ENCODE measurements at places on chromosomes 2 and 18. TPM values are rescaled to one million over a fixed set of nuclear protein-coding genes. Genes with fewer than 3 reads are reported as not detected.

DNA sequence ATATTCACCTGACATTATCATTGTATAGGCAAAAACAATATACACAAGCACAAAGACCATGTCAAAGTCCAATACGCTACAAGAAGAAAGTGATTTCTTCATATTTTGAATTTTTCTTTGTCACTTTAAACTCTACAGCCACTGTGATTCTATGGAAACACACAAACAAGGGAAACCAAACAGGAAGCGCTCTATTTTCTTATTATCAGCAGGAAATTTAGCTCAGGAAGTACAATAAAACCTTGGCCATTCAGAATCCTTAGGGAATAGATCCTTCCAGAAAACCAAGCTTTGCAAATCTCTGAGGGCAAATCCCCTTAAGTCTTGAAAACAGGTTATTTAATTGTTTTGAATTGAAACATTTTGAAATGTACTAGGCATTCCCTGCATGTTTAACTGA is 336.2 kb downstream of the EPHA4 start:
- no peak overlapping the region for H3K4me3 ChIP-seq
- no peak overlapping the region for H3K27ac ChIP-seq
- no peaks in the 10 kb centered on the region for H3K36me3 ChIP-seq
- H3K4me1 ChIP-seq: no peaks in the 10 kb centered on the region
- no peak for DNase-seq

- H3K36me3 ChIP-seq: no peaks in the 10 kb centered on the region
- no peaks in the 10 kb centered on the region for H3K27me3 ChIP-seq
- no peak overlapping the region for H3K4me3 ChIP-seq
- DNase-seq: no peak
- H3K27ac ChIP-seq: no peak overlapping the region
- no peaks in the 10 kb centered on the region for H3K4me1 ChIP-seq
Observed at GRCh38 chr2:142693171-142693950, 184.1 kb upstream of the KYNU start.

DNA sequence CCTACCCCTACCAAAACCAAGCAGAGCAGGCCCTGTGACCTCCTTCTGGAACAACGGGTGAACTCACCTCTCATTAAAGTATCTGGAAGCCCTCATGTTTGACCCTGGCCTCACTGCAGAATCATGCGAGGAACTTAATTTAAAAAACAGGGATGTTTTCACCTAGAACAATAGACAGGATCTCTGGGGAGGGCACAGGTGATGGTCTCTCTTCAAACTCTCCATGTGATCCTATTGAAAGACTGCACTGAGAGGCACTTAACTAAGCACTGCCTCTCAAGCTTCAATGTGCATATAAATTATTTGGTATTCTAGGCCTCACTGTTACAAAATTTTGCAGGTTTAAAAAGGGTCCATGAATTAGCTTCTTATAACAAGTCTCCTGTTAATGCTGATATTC is 7.5 kb downstream of the ZNF519 start:
- no peak overlapping the region for H3K4me3 ChIP-seq
- H3K27me3 ChIP-seq: no peaks in the 10 kb centered on the region
- no peak for DNase-seq
- H3K27ac ChIP-seq: no peak overlapping the region
- no peaks in the 10 kb centered on the region for H3K36me3 ChIP-seq
- H3K4me1 ChIP-seq: no peaks in the 10 kb centered on the region

GRCh38 chr2:165105926-165106325 is 97.9 kb downstream of the SCN3A start:
- H3K27me3 ChIP-seq: no peaks in the 10 kb centered on the region
- H3K4me3 ChIP-seq: no peak overlapping the region
- H3K4me1 ChIP-seq: no peaks in the 10 kb centered on the region
- no peaks in the 10 kb centered on the region for H3K36me3 ChIP-seq
- no peak for DNase-seq

GRCh38 chr2:207825978-207826377 is 56.3 kb upstream of the FZD5 start:
- no peaks in the 10 kb centered on the region for H3K36me3 ChIP-seq
- H3K4me3 ChIP-seq: no peak overlapping the region
- DNase-seq: peak; percentile 91
- peaks cover 55% of the 10 kb centered on the region for H3K4me1 ChIP-seq

GRCh38 chr2:46970334-46971288 is 55.0 kb upstream of the MCFD2 start:
- peaks cover 17% of the 10 kb centered on the region for H3K4me1 ChIP-seq
- DNase-seq: peak; percentile 82
- peak overlapping the region; percentile 5 for H3K27ac ChIP-seq
- H3K27me3 ChIP-seq: no peaks in the 10 kb centered on the region

DNA sequence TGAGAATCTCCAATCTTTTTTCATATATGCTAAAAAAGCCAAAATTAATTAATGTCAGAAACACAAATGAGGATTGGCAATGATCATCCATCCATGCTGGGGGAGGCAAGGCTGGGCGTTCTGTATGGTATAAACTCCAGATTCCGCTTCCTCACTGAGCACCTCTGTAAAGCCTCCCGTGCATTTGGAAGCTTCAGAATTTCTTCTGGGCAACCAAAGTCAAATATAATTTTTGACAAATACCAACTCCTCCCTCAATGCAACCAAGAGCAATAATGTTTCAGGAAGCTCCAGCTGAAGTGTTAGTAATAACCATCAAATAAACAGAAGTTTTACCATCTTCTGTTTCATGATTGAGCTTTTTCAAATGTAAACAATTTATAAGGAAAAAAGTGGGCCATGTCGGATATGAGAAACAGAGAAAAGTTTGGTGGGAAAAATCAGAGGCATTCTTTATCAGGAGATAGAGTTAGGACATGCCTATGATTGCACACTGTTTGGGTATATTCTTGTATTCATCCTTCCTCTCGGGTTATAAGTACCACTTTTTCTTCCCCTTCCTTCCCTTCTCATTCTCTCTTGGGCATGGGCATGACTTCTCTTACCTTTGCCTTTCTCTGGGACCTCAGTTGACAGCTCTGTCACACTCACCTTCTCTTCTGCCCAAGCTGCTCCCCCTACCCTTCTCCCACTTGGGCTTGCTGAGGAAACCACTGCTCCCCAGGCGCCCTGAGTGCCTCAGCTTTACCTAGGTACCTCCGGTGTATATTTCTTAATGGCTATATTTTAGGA is 149.5 kb upstream of the ZEB2 start:
- H3K4me1 ChIP-seq: no peaks in the 10 kb centered on the region
- no peaks in the 10 kb centered on the region for H3K27me3 ChIP-seq
- H3K36me3 ChIP-seq: no peaks in the 10 kb centered on the region
- DNase-seq: no peak

DNA sequence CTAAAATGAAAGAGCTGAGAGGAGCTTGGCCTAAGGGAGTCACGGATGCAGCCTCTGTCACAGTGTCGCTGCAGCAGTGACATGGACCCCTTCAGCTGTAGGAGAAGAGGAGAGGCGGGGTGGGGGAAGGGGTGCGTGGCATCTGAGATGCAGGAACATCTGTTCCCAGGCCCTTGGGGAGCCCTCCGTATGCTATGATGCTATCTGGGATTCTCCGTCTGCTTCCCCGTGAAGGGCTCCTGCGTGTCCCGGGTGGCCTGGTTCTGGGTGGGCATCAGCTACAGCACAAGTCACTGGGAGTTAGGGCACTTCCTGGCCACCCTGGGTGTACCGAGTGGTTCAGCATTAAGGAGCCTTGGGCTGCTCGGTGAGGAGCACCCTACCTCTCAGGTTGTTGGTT is 35.6 kb upstream of the B3GNT7 start:
- H3K4me3 ChIP-seq: no peak overlapping the region
- no peaks in the 10 kb centered on the region for H3K36me3 ChIP-seq
- DNase-seq: peak; percentile 33
- no peaks in the 10 kb centered on the region for H3K27me3 ChIP-seq
- H3K27ac ChIP-seq: no peak overlapping the region
- H3K4me1 ChIP-seq: peaks cover 20% of the 10 kb centered on the region

- no peaks in the 10 kb centered on the region for H3K4me1 ChIP-seq
- H3K36me3 ChIP-seq: peaks cover 18% of the 10 kb centered on the region
- H3K4me3 ChIP-seq: no peak overlapping the region
- H3K27me3 ChIP-seq: no peaks in the 10 kb centered on the region
- no peak for DNase-seq
Observed at GRCh38 chr18:9263264-9263663, 71.3 kb upstream of the TWSG1 start.

FAM237A gene
- not detected for total RNA-seq

REG3A gene
- total RNA-seq: not detected

FSIP2 gene
- 0.54 TPM for total RNA-seq

RESP18 gene
- not detected for total RNA-seq

TMEM87B gene
- 19.7 TPM for total RNA-seq
